K562 (cell line): ENCODE measurements at places on chromosomes 12 and 14. TPM values are rescaled to one million over a fixed set of nuclear protein-coding genes. Genes with fewer than 3 reads are reported as not detected.

DNA sequence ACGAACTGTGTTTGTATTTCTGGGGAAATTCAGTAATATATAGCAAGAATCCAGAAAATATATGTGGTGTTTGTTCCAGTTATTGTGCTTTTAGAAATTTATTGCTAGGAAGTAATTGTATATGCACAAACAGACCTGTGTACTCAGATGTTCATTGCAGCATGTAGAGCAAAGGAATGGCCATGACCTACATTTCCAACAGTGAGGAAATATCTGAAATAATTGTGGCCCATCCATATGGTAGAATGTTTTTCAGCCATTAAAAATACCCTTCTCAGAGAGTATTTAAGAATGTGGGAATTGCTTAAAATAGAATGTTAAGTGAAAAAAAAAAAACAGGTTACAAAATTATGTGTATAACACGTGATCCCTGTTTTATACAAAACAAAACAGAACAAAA, 77.3 kb downstream of the TMX1 start:
- DNase-seq = no peak

DNA sequence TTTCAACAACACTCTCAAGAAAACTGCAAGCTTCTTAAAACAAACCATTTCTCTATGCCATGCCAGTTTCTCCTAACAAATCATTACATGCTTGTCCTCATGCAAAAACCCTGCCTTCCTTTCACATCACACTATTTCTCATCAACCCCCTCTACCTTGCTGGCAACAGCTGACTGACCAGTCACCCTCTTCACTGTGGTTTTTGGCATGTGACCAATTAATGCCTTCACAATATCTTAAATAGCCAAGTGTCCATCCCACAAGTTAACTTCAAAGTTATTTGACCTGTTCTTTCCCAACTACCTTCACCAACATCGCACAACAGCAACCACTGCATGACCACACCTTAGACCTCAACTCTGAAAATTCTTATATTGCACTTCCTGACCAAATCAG, 159.6 kb downstream of the CEP128 start:
- no peak for DNase-seq

- no peak for DNase-seq
These were observed 35.8 kb downstream of the NUMB start for GRCh38 chr14:73422515-73422914.

GRCh38 chr12:98735821-98736220, 90.7 kb downstream of the APAF1 start:
- DNase-seq = no peak

- peak; percentile 91 for DNase-seq
These were observed 611 bp upstream of the DCAF11 start for GRCh38 chr14:24113801-24114531.

DNA sequence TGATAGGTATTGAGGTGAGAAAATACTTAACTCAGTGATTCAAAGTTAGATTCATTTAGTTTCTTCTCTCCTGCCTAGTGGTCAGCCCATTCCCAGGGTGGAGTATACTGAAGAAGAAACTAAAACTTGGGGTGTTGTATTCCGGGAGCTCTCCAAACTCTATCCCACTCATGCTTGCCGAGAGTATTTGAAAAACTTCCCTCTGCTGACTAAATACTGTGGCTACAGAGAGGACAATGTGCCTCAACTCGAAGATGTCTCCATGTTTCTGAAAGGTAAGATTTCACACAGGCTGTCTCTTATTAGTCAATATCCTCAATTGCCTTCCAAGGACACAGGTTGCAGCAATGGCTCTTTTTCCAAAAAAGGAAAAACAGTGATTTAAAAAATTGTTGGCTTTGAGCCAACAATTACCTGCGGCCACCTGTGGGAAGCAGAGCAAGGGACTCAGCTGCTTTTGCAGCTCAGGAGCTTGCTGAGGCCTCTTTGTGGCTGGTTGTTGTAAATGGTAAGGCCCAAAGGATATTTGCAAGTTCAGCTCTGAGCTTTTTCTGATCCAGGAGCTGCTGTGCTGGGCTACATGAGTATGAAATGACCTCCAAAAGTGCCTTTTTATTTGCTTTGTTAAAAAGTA, 33.9 kb downstream of the TPH2 start:
- no peak for DNase-seq

GRCh38 chr12:58387199-58387598, 445.8 kb downstream of the ATP23 start:
- no peak for DNase-seq

DNA sequence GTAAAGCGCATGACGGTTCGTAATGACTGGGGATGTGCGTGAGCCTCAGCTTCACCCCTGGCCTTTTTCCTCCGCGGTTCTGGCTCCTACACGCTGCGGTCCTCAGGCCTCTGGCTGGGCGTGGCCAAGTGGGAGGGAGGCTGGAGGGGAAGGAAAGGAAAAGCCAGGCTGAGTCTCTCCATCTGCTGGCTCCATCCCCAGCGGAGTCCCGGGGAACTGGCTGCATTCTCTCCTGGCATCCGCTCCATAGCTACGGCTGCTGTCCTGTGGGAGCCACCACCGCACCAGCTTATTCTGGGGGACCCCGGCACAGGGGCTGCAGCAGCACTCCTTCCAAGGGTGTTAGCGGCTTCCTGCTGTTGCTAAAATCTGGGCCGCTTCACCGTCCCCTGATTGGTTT, 68.2 kb upstream of the SLC24A4 start:
- no peak for DNase-seq

SYCP3 gene
- not detected in 2 replicates for total RNA-seq
